Activated CD4-positive, CD25-positive, alpha-beta regulatory T cell (primary cell): ENCODE measurements at places on chromosomes 4 and X.

DNA sequence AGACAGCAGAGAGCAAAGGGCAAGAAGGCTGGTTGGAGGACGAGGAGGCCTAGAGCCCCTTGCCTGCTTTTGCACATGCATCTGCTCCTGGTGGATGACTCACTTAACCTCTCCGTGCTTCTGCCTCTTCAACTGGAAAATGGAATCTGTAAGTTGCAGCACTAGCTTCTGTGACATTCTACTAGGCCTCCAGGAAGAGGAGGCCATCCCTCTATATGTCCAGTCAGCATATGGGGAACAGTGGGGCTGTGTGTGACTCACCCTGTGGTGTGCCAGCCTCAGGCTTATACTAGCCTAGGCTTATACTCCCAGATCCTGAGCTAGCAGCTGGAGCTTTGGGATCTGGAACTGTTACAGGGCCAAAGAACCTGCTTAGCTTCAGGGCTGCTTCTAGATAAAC lies 36.0 kb downstream of the RTL9 start:
- no peak for DNase-seq

DNA sequence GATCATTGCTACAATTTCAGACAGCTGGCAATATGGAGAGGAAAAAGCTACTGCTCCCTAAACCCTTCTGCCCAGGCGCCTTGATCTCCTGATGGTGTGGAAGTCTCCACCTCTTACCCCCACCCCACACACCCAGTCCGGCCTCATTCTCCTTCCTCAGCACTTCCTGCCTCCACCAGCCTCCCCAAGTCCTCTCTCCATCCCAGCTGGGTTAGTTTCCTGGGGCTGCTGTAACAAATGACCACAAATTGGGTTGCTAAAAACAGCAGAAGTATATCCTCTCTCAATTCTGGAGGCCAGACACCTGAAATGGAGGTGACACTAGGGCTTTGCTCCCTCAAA lies 1.1 kb upstream of the CCNQ start:
- no peak for DNase-seq

DNA sequence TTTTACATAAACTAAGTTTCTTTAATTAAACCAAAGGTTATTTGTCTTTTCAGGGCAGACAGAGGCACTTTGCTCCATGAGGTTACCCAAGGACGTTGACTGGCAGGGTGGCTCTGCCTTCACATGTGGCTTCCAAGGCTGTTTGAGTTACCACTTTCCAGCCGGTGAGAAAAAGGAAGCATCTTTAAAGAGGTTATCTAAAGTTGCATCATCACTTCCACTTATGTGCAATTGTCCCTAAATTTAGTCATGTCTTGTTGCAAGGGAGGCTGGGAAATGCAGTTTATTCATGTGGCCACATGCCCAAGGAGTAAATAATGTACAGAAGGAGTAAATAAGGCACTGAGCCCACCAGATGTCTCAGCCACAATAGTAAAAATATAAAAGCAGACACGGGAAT lies 29.0 kb upstream of the RAP1GDS1 start:
- DNase-seq: no peak

- DNase-seq: no peak
Measured at GRCh38 chr4:175637762-175638161, 174.3 kb downstream of the GPM6A start.

DNA sequence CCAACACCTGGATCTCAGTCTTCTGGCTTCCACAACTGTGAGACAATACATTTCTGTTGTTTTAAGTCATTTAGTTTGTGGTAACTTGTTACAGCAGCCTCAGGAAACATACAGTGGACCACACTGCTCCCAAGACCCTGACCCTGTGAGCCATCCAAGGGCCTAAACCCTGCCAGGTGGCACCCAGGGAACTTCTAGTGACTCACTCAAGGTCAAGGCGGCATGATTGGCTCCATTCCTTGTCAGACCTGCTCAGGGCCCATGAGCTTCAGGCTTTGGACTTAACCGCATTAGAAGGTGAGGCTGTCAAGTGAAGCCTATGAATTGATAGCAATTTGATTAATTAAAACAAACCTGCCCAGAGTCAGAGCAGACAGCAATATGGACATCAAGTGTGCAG lies 165.7 kb upstream of the MAMLD1 start:
- DNase-seq: no peak

GRCh38 chrX:113804819-113805218 lies 779.1 kb upstream of the HTR2C start:
- no peak for DNase-seq

DNA sequence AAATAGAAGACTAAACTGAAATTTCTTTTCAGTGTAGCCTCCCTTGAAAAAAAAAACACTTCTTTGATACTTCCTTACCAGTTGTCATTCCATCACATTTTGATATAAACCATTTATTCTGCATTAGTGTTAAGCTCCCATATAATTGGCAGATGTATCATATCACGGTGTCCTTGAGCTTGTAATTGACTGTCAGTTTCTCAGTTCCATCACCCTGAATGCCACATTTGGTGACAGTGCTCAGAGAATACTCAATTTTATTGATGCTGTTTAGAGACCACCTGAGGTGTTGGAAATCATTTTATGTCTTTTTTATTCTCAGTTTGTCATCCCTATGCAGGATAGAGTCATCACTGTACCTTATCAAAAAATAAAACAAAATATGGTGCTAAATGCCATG lies 1528.2 kb downstream of the RAPGEF2 start:
- DNase-seq: no peak

DNA sequence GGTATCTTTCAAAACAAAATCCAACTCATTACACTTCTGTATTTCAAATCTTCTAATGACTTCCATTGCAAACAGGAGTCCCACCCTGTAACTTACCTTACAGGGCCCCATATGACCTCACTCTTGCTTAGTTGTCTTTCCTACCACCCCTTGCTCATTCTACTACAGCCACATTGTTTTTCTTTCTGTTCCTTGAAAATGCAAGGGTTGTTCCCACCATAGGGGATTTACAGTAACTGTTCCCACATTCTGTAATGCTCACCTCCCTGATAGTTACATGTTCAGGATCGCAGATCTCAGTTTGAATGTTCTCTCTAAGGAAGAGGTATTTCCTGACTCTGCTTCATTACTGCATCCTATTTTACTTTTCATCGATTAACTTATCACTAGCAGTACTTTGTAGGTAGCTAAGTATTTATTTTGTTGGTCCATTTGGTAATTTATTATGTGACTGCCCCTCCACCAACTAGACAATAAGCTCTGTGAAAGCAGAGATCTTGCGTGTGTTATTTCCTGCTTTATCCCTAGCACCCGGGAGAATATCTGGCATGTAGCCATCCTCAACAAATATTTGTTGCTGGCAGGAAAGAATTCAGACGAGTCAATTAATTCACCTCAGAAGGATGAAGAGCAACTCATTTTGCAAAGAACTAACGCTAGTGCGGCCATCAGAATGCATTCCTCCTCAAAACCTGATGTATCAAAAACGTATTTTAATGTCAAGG lies 21.4 kb downstream of the MAOB start:
- no peak for DNase-seq

- DNase-seq: no peak
Measured at GRCh38 chrX:68833855-68834331, 5.1 kb downstream of the EFNB1 start.

DNA sequence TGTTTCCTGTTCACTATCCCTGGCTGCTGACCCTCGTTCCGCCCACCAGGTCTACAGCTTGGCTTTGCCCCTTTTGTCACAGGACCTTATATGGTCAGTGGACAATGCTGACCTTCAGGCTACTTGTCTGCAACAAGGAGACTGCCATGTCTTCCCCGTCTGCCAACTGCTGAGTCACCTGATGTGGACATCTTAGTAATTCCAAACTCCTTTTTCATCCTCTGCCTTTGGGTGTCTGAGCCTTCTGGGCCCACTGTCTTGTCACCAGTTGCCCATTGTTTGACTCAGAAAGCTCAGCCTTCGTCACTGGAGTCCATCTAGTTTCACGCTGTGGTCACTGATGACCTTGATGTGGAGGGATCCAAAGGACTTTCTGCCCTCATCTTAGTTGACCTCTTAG lies 30.2 kb downstream of the GPRIN3 start:
- DNase-seq: no peak

DNA sequence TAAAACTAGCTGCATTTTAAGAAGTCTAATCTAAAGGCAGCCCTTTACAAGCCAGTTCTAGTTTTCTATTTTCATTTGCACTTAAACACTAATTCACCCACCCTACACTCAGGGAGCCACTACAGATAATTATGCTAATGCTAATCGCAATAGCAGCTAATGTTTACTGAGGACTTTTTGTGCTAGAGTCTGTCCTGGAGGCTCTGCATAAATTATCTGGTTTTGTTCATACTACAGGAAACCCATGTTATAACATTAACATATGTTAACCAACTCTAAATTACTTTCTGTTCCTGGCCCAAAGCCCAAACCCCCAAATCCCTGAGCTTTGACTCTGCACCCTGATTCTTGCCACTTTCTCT lies 480 bp upstream of the RADX start:
- DNase-seq: no peak

GRCh38 chrX:103585411-103586313 lies at the start of gene TCEAL4:
TSS of gene TCEAL4 (plus strand) at chrX:103585515. CDS start at chrX:103586676, 1,161 bp downstream.
- peak; percentile 0 for DNase-seq
